ENCODE measurements at places on chromosomes 2 and 18.
A peak's percentile ranks its signal among the peaks of the same experiment; 100 is the strongest.

DNA sequence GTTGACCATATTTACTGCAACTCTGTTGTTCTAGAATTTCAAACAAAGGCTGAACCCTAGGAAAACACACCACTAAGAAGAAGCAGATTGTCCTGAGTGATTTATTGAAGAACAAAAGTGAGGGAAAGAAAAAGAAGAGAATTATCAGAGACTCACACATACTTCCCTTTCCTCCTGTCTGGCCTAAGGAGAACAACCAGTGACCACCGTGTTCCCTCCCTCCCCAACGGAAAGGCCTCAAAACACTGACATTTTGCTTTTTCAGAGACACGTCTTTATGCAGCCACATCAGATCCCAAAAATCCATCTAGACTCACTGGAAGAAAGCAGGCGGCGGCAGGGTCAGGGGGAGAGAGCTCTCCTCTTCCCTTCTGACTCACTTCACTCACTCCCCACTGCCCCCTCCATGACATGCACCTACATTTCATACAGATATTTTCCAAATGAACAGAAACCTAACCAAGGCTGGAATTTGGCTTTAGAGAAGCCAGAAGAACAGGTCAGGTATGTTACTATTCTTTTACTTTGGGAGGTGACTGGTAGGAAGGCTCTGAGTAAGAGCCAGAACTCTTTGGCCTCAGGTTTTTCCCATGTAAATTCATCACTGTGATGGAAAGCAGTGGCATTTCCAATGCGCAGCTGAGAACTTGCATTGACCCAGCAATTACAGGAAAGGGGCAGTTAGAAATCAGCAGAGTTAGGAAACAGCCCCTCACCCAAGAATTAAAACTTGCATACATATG, 169.9 kb downstream of the BCL11A start:
- DNase-seq = no peak

GRCh38 chr2:63777816-63778215, 63.9 kb upstream of the UGP2 start:
- DNase-seq = no peak

DNA sequence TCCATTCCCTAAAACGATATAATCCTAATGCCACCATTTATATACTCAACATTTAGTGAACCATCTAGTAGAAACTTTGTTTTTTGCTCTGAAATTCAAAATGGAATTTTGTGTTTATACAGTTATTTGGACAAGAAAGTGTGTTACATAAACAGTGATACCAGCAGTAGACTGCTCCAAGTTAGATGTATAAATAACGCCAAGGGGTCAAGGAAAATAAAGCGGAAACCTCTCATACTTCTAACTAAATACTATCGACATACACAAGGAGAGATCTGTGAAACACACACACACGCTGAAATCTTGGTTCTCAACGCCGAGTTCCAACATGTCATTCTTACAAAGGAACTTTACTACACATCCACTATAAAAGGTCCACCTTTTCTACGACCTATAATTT, 1.2 kb downstream of the TXNL1 start:
- DNase-seq = no peak

DNA sequence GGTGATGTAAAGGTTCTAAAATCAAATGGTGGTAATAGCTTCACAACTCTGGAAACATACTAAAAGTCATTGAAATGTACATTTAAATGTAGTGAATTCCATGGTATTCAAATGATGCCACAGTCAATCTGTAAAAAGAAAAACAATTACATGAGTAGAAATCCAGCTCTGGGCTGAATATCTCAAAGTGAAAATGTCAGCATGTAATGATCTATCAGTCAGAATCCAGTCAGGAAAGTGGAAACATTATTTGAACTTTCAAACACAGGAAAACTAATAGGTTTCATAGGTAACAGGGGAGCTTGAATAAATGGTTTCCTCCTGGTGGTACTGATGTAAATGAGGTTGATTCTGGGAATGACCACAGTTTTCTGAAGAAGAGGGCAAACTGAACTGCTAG, 186.4 kb downstream of the CDH7 start:
- no peak for DNase-seq

DNA sequence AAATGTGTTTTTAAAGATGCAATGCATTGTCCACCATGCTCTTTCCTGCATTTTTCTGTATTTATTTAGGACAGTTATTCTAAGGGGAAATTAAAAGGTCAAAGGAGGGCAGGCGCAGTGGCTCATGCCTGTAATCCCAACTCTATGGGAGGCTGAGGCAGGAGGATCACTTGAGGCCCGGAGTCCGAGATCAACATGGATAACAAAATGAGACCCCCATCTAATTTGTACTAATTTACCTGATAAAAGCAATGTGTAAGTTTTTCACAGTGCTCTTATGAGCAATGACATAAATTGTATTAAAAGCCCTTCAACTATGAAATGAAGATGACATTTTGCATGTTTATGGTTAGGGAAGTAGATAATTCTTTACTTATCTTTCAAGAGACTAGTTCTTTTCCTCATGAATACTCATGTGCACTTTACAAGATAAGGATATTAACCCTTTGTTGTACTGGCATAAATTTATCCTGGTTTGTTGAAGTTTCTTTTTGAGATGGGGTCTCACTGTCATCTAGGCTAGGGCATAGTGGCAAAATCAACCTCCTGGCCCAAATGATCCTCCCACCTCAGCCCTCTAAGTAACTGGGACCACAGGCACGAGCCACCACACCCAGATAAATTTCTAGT, 9.7 kb downstream of the HSBP1L1 start:
- DNase-seq = no peak

DNA sequence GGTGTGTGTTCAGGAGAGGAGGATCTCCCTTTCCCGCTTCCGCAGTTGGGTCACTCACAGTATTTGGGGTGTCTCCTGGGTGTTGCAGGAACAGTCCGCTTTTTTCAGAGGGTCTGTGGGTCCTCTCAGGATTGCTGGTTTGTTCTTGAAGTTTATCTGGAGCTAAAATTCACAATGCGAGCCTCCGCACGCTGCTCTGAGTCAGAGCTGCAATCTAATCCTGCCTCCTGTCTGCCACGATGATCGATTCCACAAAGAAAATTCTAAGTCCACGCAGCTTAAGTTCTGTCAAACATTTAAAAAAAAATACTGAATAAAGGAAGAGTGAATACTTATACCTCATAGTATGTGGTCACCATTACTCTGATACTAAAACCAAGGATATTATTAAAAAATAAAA, 76.5 kb downstream of the RAD51AP2 start:
- DNase-seq = no peak

- DNase-seq = no peak
These were observed 73.8 kb downstream of the KCTD1 start for GRCh38 chr18:26474542-26474941.

DNA sequence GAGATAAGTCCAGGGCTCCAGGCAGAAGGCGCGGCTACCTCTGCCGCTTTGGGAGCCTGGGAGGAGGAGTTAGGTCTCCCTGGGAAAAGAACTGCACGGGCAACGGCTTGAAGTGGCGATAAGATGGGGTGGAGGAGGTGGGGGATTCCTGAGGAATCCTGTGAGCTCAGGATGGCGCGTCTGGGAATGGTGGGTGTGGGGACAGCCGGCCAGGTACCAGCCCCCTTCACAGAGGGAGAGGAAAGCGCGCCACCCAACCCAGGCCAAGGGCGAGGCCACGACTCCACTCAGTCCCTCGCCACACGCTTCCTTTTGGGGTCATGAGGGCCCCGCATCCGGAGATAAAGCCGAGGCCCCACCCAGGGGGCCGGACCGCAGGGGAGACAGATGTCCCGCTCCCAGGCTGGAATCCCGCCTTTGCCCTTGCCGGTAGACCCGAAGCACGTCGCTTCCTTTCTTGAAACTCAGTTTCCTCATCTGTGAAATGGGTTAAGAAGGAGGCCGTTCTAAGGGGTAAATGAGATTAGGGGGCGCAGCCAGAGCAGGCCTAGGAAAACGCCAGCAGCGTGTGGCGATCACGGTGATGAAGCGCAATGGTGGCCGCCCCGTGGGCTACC, 1.7 kb upstream of the CTDSP1 start:
- no peak for DNase-seq

- DNase-seq = no peak
These were observed 361.1 kb upstream of the SLC14A2 start for GRCh38 chr18:45253973-45254708.

DNA sequence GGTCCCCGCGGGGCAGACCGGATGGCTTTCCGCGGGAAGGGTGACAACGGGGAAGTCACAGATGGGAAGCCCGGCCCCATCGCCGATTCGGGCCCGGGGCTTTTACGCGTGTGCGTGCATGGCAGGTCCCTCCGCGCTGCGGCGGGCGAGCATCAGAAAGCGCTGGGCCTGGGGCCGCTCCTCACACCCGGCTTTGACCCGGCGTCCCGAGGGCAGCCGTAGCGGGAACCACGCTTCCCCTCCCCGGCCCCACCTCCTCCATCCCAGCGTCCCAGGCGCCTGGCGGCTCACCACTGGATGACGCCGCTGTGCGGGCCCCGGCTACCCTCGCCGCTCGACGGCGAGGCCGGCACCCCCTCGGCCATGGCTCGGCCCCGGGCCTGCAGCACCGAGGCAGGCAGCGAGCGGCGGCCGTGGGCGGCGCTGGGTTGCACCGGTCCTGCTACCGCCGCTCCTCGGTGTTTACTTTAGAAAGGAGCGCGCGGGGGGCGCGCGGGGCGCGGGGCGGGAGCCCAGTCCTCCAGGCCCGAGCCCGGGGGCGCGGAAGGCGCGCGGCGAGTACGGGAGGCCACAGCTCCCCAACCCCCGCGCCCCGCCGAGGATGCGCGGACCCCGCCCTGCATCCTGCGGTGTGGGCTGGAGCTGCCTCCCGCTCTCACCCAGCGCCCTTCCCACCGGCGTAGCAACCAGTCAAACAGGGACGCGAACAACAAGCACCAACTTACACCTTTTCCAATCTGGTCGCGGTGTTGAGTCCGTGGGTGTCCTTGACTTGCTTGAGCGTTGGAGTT, 806 bp downstream of the RFX8 start:
- DNase-seq = no peak

GRCh38 chr2:210445116-210445707, 31.3 kb downstream of the LANCL1 start:
- no peak for DNase-seq

GRCh38 chr2:215748446-215748845, 264.9 kb downstream of the MREG start:
- DNase-seq = no peak

- no peak for DNase-seq
These were observed 543.7 kb downstream of the TRIB2 start for GRCh38 chr2:13260402-13260801.

DNA sequence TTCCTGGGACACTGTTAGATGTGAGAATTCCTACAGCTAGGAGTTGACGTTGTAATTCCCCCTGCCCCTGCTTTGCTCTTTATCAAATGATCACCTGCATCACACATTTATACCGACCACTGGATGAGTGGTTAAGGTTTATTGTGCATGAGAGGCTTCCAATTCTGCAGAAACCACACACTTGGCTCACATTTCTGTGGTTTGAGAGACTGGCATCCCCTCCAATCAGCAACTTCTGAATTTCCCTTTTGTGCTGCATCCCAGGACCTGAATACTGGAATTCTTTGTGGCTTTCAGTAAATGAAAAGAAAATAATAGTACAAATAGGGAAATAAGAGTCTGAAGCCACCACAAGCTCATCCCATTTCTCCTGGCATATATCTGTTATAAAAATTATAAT, 628.7 kb upstream of the PIK3C3 start:
- DNase-seq = no peak

GRCh38 chr2:185279999-185280398, 458.6 kb upstream of the FSIP2 start:
- DNase-seq = no peak

GRCh38 chr2:231370749-231371429, 24.6 kb upstream of the B3GNT7 start:
- DNase-seq = peak; percentile 89

GRCh38 chr18:8799001-8799400, 93.6 kb downstream of the MTCL1 start:
- no peak for DNase-seq

DNA sequence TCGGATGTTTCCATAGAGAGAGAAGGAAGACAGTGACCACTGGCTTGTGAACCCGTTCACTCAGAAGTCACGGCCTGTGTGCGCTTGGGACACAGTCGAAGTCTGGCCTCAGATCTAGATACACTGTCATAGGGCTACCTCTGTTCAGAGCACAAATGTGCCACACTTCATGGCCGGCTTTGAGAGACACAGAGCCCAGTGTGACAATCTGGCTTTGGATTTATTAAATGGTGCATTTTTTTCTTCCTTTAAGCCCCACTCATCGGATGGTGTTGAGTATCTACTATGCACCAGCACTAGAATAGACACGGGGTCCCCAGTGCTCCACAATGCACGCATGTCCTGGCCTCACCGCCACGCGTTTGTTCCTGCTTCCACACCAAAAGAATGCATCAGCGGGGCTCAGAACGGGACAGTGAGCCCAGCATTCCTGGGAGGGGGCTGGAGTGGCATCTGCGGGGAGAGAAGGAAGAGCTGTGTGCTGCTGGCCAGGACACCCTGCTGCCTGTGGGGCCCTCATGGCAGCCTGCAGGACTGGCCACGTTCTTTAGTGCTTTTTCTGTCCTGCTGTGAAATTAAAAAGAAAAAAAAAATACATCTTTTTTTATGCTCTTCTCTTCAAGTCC, 738.9 kb upstream of the SALL3 start:
- no peak for DNase-seq

DNA sequence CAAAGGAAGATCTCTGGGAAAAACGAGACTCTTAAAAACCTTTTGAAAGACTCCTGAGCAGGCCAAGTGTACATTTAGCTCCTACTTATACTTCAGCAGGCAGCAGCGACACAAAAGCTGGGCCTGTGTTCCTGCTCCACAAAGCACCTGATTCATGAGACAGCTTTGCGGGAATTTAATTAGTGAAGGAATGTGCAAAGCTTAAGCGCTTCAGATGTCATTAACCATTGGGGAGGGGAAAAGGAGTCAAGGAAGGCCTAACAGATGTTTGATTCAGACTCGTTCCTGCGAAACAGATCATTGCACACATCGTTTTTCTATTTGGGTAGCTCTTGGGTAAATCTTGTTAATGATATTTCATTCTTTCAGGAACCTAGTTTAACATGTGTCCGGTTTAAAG, 125.9 kb downstream of the MAIP1 start:
- no peak for DNase-seq

DNA sequence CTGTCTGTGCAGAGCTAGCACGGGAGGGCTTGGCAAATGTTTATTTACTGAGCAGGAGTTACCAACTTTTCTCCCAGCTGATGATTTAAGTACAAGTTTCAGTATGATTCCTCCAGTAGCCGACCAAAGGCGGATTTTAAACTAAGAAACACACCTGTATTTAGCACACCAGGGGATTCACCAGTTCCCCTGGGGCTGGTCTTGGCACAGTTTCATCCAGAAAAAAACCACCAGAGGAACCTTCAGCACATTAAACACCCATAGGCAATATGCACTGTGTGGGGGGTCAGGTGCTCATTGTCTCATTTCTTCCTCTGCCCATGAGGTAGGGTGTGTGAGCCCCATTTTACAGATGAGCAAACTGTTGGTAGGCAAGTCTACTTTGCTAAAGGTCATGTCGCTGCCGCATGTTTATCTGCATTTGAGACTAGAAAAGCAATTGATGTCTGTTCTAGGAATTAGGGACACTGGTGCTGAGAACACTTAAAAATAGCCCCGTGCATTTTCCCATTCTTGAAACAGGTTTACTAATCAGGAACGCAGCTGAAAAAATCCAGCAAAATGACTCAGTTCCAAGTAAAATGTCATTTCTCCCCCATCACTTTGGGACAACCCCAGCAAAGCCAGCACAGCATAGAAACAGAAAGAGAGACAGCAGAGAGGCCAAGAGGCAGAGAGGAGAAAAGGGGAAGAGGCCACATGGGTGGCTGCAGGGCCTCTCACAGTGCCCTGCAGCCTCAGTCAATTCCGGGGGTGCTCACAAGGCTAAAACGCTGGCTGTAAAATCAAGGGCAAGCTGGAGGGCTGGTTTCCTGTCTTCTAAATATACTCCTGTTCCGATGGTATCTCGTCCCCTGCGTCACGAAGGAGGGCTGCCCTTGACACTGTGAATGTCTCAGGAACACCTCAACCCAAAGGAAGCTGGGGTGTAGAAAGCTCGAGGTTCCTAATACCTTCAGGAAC, 166.8 kb upstream of the ID2 start:
- DNase-seq = peak; percentile 25

Data from chondrocyte (in vitro differentiated cells).